LHCN-M2 (cell line): ENCODE measurements at places on chromosomes 4 and X. TPM values are rescaled to one million over a fixed set of nuclear protein-coding genes. Genes with fewer than 3 reads are reported as not detected.

NOX1 gene
- not detected in 2 replicates for total RNA-seq

MAOB gene
- total RNA-seq: not detected in 2 replicates

FGF16 gene
- total RNA-seq: not detected in 2 replicates

CFAP47 gene
- not detected in 2 replicates for total RNA-seq

MAGEB1 gene
- total RNA-seq: not detected in 2 replicates

TMEM150C gene
- 0.26 TPM in 1 of 2 replicates, not detected in the other for total RNA-seq

ACSL1 gene
- 83.0 and 115 TPM in 2 replicates for total RNA-seq

MAGEC3 gene
- total RNA-seq: 0.23 TPM in 1 of 2 replicates, not detected in the other

PDE5A gene
- 1.6 TPM in 2 replicates for total RNA-seq

EXOC1L gene
- total RNA-seq: not detected in 2 replicates

GRCh38 chr4:112516066-112516470, at the start of gene NEUROG2:
Gene NEUROG2 (minus strand): TSS chr4:112516180. CDS start chr4:112515475, 705 bp downstream.
- no peak for DNase-seq

GRCh38 chr4:156765277-156765676, 206.3 kb downstream of the PDGFC start:
- DNase-seq: peak; percentile 43

DNA sequence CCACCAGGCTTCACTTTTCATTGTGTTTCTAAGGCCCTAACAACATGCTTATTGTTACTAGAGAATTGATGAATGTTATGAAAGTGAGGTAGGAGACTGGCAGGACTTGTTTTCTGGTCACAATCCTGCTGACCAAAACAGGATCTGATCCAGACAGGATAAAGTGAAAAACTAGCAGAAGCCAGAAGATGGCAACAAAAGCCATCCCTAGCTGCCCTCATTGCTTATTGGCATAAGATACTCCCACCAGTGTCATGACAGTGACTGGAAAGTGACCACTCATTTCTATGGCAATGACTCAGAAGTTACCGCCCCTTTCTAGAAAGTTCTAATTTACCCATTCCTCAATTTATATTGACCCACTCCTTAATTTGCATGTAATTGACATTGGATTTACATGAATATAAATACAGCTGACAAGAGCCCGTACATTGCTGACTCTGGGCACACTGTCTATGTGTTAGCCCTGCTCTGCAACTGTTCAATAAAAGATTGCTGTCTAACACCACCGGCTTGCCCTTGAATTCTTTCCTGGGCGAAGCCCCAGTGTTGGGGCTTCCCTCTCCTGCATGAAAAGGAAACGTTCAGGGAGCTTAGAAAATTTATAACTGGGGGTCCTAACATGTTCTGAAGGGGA, 30.0 kb upstream of the FGG start:
- DNase-seq: peak; percentile 2

DNA sequence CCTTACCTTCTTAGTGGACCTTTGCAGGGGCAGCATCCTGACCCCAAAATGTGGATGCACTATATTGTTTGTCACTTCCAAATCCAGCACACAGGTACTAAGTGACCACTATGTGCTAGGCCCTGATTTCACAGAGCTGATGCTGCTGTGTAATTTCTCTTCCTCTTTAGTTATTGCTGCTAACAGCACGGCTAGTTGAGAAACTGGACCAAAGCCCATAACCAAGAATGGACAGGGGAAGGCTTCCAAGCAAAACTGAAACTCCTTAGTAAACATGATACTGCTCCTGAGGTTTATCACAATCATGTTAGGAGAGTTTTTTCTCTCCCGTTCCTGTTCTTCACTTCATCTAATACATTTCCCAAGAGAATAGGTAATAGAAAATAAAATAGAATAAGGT, 172.9 kb upstream of the TTC29 start:
- no peak for DNase-seq

DNA sequence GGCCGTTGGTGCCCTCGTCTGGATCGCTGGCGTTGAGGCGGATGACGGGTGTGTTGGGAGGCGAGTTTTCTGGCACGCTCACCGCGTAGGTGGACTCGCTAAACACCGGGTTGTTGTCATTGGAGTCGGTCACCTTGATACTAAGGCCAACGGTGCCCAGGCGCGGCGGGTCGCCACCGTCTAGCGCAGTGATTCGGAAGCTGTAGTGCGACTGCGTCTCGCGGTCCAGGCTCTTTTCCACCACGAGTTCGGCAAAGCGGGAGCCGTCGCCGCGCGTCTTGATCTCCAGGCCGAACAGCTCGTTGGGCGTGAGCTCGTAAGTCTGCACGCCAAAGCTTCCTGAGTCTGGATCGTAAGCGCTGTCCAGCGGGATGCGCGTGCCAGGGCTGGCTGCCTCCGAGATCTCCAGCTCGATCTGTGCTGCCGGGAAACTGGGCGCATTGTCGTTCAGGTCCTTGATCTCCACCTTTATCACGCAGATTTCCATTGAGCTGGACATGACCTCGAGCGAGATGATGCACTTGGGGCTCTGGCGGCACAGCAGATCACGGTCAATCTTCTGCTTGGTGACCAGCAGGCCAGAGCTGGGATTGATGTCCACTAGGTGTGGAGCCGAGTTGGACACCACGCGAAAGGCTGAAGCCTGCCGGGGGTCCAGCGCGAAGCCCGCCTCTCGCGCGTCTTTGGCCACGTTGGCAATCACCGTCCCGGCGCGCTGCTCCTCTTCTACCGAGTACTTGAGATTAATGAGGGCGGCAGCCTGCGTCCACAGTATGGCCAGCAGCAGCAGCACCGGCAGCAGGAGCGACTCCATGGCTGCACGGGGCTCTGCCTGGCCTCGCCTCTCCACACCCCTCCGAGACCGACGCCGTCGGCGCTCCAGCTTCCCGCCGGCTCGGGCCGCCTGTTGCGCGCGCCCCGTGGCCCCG, 2.0 kb downstream of the PCDH19 start:
- DNase-seq: no peak

GRCh38 chrX:101691835-101692234, 32.2 kb upstream of the ARMCX2 start:
- no peak for DNase-seq

- no peak for DNase-seq
Measured at GRCh38 chr4:158050942-158051341, 121.9 kb downstream of the GASK1B start.

DNA sequence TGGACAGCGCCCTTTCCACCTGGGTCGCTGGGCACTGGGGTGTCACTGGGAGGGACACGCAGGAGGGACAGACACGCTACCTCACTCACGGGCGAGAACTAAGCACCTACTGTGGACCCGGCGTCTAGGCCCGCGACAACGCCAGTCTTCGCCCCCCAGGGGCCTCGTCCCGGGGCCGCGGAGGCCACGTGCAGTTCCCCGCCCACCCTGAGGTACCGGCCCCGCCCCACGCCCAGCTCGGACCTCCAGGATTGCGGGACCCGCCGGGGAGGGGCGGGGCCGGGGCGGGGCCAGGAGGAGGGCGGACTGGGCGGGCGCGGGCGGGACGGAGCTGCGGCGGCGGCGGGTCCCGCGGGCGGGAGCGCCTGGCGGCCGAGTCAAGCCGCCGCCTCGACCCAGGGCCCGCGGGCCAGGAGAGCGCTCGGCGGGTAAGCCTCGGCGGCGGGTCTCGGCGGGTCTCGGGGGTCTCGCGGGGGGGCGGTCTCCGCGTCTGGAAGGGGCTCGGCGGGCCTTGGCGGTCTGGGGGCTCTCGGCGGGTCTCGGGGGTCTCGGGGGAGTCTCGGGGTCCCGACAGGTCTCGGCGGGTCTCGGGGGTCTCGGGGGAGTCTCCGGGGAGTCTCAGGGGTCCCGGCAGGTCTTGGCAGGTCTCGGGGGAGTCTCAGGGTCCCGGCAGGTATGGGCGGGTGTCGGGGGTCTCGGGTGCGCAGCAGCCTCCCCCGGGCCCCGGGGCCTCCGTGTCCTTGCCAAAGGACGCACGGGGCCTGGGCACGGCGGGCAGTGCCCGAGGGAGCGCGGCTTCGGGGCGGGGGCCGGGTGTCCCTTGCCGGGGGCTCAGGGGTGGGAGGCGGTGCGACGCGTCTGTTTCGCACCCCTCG, at the start of gene SH3BP2:
Gene SH3BP2 (plus strand): TSS at position 375 of the 875 bp plus-strand sequence. CDS start 27,533 bp downstream, outside the sequence.
- peak; percentile 32 for DNase-seq

- DNase-seq: no peak
Measured at GRCh38 chr4:102253860-102254259, 91.4 kb downstream of the SLC39A8 start.
